ENCODE measurements at places on chromosomes 3 and 15. TPM values are rescaled to one million over a fixed set of nuclear protein-coding genes. Genes with fewer than 3 reads are reported as not detected.

DNA sequence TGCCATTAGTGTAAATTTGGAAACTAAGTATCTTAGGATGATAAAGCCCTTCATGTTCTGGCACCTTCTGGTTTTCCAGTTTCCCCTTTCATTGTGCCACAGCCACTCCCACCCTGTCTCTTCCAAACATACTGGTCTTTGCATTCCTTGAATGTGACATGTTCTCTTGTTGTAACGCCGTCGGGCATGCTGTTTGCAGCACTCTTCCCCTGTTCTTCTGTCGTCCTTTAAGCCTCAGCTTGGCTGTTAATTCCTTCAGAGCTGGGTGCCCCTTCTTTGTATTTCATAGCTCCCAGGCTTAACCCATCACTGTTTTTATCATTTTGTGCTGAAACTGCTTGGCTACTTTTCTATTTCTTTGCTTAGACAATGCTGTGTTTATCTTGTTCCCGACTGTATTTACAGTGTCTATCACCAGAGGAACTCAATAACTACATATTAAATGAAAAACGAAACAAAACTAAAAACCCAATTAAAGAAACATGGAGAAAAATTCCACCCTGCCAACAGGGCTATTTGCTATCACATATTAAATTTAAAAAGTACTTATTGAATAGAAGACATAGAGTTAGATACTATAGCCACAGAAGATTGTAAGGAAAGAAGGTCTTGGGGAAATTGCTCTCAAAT, 95.4 kb upstream of the KCNAB1 start:
- no peaks in the 10 kb centered on the region for H3K4me1 ChIP-seq
- no peaks in the 10 kb centered on the region for H3K36me3 ChIP-seq
- H3K27me3 ChIP-seq: peaks cover 6% of the 10 kb centered on the region
- DNase-seq: no peak
- no peak overlapping the region for H3K4me3 ChIP-seq

GRCh38 chr3:112321867-112322652, 10.9 kb upstream of the CD200 start:
- DNase-seq: no peak
- peaks cover 2% of the 10 kb centered on the region for H3K27me3 ChIP-seq
- H3K4me1 ChIP-seq: peaks cover 6% of the 10 kb centered on the region
- H3K27ac ChIP-seq: no peak overlapping the region

- peaks cover 6% of the 10 kb centered on the region for H3K4me1 ChIP-seq
- no peaks in the 10 kb centered on the region for H3K27me3 ChIP-seq
- no peaks in the 10 kb centered on the region for H3K36me3 ChIP-seq
- DNase-seq: no peak
- H3K27ac ChIP-seq: no peak overlapping the region
- no peak overlapping the region for H3K4me3 ChIP-seq
These were observed 560.5 kb downstream of the NR2F2 start for GRCh38 chr15:96891046-96891445.

- no peak for DNase-seq
- H3K27ac ChIP-seq: no peak overlapping the region
- peaks cover 9% of the 10 kb centered on the region for H3K4me1 ChIP-seq
- H3K27me3 ChIP-seq: no peaks in the 10 kb centered on the region
- no peak overlapping the region for H3K4me3 ChIP-seq
These were observed 18.1 kb downstream of the ANXA2 start for GRCh38 chr15:60379525-60380274.

Gene IFRD2
- 215 TPM for total RNA-seq

Gene ZSCAN2
- 6.5 TPM for total RNA-seq

Gene ADCY5
- not detected for total RNA-seq

Gene TP63
- 0.51 TPM for total RNA-seq

Gene CCR2
- 21.0 TPM for total RNA-seq

Gene KCNMB3
- total RNA-seq: 0.47 TPM

Measured in activated T-helper 1 cell treated with anti-CD3 and anti-CD28 coated beads, Interleukin-12 subunit alpha, Interleukin-12 subunit beta, Interleukin-2, Interleukin-4 antibody, amounts not matched to agents 30 ng/mL and 10 ng/mL and 1 ng/mL, durations not matched to agents 14 hours and 24 hours and 36 hours (primary cell).